ENCODE measurements at places on chromosomes 5 and 9.

- no peak for DNase-seq
These were observed 15.1 kb upstream of the OXCT1 start for GRCh38 chr5:41885286-41885685.

DNA sequence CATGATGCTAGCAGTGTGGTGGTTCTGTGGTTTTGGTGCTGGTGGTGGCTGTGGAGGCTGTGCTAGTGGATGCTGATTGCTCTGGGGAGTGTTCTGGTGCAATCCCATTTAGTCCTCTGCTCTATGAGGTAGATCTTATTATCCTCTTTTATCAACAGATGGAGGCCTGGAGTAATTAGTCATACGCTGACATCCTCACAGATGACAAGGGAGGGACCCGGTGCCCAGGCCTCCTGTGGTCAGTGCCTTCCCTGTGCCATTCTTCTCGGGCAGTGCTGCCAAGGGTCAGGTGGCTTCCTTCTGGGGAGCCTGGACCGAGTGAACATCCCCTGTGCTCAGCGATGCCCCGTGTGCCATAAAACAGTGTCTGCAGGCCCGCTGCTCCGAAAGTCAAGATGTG is 74.5 kb downstream of the COL5A1 start:
- DNase-seq, result no peak

GRCh38 chr9:5428794-5429528 is 8.8 kb downstream of the PLGRKT start:
- no peak for DNase-seq

DNA sequence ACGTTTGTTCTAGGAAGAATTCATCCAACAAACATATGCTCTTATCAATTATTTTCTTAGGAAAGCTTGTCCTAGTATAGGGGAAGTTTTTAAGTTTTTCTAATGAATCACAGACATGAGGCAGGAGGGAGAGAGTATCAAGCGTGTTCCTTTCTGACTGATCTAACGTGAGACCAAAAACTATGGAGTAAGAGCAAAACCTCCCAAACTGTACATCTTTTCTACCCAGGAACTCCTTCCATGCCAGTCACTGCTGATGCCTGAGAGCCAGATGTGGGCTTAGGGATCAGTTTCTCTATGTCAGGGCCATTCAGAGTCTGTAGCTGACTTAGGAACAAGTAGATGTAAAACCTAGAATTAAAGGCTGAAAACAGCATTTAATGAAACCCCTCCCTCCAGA is 51.7 kb upstream of the NFIB start:
- no peak for DNase-seq

- no peak for DNase-seq
These were observed 167.6 kb downstream of the YIPF5 start for GRCh38 chr5:144002876-144003275.

DNA sequence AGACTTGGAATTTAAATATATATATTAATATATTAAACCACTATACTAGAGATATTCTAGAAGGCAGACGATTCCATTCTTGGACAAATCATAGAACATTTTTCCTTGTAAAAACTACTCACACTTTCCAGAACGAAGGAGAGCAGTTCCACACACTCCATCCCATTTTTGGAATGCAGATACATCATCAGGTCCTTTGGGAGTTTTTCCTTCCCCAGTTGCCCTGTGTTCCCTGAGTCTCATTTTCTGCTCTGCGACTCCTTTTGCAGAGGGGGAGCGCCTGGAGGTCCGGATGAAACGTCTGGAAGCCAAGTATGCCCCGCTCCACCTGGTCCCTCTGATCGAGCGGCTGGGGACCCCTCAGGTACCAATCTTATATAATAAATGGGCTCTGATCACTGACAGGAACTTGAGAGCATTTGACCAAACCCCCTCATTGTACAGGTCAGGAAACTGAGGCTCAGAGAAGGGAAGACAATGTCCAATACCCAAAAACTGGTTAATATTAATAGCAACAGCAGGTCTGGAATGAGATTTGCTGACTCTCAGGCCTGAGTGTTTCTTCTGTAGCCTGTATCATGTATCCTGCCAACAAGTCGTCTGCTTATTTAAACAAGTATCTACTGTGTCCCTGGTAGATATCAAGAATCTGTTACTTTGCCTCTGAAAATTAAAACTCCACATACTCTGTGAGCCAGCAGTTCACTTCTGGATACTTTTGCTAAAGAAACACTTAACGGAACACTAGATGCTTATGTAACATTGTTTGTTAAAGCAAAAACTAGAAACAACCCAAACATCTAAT is 76.8 kb upstream of the NIPAL4 start:
- DNase-seq, result no peak

DNA sequence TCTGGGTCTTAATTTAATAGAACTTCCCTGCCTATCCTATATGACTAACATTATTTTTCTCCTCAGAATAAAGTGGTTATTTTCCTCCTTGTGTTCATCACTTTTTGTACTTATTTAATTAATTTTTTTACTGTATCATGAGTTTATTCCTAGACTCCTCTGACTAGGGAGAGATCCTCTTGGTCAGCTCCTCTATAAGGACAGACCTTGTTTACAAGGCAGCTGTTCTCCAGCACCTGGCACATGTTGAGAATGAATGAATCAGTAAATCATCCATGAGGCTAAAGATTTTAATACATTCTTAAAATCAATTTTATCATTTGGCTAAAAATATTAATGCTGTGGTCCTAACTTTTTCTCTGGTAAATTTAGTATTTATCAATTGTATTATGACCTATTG is 139.8 kb downstream of the NUDT12 start:
- no peak for DNase-seq

DNA sequence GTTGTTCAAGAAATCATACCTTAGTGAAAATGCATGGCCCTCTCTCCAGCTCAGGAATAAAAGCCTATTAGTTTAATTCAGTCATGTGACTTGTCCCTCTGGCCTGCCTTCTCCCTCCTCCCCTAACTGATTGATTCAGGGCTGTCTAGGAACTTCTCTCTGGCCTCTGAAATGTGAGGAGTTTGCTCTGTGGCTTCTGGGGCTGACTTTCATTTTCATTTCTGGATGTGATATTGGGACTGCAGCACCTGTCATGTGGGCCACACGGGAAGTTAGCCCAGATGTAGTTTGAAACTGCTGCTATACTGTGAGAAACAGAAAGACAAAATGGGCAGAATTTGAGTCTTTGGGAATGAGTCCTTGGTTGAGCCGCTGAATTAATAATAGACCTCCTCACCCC is 44.8 kb downstream of the PARP8 start:
- peak; percentile 24 for DNase-seq

DNA sequence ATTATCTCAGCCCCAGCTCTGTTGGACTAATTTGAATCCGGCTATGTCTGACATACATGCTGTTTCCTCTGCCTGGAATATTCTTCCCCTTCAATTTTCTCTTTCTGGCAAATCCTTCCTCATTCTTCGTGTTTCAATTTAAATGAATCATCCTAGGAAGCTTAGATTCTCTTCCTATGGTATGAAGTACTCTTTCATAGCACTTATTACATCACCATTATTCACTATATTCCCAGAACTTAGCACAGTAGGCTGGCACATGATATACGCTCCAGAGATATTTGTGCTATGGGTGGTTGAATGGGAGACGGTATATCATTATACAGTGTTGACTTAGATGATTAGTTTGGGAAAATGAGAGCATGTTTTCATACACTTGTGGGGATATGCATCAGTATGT is 91.0 kb upstream of the JAK2 start:
- DNase-seq, result no peak

DNA sequence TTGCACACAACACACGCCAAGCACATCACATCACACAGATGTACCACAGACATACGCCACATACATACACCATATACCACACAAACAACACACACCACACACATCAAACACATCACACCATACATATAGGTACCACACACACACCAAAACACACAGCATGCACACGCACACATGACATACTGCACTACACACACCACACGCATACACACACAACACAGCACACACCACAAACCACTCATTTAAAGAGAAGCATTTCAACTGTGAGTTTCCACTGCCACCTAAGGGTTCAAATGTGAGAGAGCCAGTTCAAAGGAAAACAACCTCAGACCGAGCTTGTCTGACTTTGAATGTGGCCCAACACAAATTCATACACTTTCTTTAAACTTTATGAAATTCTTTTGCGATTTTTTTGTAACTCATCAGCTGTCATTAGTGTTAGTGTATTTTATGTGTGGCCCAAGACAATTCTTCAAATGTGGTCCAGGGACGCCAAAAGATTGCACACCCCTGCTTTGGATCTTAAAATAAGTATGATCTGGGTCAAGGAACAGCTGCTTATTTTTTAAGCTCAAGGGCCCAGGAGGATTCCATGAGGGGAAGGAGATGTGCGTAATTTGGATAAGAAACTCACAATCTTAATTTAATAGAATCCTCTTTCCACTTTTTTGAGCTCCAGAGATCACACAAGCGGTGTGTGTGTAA is 494.6 kb downstream of the GADD45G start:
- DNase-seq, result no peak

GRCh38 chr9:83930881-83931280 is 9.6 kb upstream of the KIF27 start:
- DNase-seq, result no peak

GRCh38 chr5:3230941-3231340 is 364.7 kb upstream of the IRX1 start:
- no peak for DNase-seq

- DNase-seq, result no peak
These were observed 192.2 kb downstream of the SEC61B start for GRCh38 chr9:99414321-99414720.

DNA sequence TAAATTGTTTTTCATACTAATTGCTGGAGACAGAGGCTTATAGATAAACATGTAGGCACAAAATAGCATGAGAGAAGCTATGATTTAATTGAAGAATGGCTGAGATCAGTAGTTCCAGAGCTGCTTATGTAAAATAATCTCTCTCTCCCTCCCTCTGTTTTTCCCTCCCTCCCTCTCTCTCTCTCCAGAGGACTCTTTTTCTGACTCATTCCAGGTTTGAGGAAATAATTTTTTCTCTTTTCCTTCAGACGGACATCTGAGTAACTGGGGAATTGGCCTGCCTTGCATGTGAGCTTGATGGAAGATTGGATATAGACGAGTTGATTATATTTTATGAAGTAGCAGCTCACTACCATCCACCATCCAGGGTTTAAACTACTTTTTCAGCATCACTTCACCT is 35.5 kb downstream of the KCTD16 start:
- no peak for DNase-seq

DNA sequence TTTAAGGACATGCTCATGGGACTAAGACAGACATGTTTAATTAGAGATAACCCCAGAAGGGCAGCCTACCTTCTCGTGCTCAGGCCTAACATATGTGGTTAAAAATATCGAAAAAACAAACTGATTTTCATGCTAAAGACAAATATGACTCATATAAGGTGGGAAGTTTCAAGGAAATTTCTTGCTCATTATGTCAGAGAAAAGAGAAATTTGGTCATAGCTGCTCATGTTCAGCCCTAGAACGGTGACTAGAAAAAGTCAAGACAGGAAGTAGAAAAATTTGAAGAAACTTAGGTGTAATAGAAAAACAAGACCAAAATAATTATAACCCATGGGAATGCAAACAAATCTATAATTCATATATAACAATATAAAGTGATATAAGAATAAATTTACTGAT is 120.6 kb downstream of the PRDM9 start:
- no peak for DNase-seq

DNA sequence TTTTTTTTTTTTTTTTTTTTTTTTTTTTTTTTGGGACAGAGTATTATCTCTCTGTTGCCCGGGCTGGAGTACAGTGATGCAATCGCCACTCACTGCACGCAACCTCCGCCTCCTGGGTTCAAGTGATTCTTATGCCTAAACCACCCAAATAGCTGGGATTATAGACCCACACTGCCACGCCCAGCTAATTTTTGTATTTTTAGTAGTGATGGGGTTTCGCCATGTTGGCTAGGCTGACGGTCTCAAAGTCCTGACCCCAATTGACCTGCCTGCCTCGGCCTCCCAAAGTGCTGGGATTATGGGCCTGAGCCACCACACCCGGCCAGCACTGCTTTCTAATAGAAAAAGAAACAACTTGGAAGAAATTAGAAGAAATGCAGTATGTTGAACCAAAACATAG is 39.2 kb downstream of the TTC1 start:
- DNase-seq, result no peak

- no peak for DNase-seq
These were observed 205.0 kb upstream of the TAS2R1 start for GRCh38 chr5:9834871-9835770.

DNA sequence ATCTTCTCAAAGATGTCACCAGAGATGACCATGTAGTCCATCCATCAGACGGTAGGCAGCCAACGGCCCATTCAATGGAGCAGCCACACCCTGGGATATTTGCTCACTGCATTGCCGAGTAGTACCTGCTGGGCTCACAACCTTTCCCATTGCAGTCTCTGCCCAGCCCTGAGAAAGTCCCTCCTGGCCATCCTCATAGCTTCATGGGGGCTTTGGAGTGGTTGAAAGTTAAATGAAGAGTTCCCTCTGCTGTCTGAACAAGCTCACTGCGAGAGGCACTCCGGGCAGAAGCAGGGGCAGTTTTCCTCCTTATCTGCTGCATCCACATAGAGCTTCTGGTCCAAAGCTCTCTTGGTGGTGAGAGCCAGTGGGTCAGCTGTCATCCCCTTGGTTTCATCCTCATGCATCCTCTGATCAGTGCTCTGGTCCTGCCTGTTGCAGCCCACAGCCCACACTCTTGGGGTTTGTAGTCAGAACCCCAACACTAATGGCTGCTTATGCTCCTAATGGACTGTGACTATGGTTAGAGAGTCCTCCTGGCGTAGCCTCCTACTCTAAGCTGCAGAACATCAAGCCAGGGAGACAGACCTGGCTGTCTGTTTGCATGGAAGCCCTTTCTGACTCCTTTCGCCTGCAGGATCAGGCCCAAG is 23.3 kb downstream of the TNFSF8 start:
- DNase-seq, result peak; percentile 39

DNA sequence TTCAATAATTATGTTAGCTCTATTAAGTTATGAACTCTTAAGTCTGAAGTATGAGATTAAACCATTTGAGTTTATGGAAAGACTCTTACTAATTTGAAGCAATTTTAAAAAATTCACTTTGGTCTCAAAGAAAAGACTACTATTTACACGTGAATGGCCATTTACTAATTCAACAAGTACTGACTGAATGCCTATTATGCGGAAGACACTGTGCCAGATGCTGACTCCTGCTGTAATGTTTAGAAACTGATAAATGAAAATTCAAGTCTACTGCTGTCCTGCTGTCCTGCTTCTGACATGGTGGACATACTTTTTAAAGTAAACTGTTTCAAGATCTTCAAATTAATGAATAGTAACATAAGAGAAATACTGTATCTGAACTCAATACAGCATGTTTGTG is 116.2 kb downstream of the MPDZ start:
- no peak for DNase-seq

- no peak for DNase-seq
These were observed 4.1 kb upstream of the SLC1A1 start for GRCh38 chr9:4486176-4486575.

DNA sequence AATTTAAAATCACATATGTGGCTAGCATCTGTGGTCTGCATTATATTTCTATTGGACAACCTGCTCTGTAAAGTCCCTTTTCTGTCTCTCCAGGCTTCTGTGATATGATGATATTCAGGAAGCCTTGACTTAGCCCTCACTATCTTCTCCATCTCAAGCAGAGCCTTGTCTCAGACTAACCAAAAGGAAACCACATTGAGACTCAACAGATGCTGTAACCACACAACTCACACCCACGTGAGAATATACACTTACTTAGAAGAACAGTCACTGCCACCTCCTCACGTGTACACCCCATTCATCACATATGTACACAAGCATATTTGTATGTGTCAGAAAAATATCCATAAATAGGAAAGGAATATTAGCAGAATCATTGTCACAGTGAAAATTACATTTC is 33.6 kb downstream of the HTR4 start:
- DNase-seq, result no peak

- DNase-seq, result no peak
These were observed 9.4 kb downstream of the NR6A1 start for GRCh38 chr9:124761710-124762109.
